ENCODE measurements at places on chromosomes 11 and 22. TPM values are rescaled to one million over a fixed set of nuclear protein-coding genes. Genes with fewer than 3 reads are reported as not detected.

The UBQLNL gene
- 0.17 TPM for total RNA-seq

The UPK3A gene
- total RNA-seq: not detected

The SYT7 gene
- 0.67 TPM for total RNA-seq

The OR8D1 gene
- total RNA-seq: not detected

The RTN4RL2 gene
- 1.3 TPM for total RNA-seq

The GATD1 gene
- total RNA-seq: 26.3 TPM

The DBX1 gene
- total RNA-seq: not detected

Measured in bronchus fibroblast of lung (primary cell).